ENCODE measurements at places on chromosomes 4 and X.

DNA sequence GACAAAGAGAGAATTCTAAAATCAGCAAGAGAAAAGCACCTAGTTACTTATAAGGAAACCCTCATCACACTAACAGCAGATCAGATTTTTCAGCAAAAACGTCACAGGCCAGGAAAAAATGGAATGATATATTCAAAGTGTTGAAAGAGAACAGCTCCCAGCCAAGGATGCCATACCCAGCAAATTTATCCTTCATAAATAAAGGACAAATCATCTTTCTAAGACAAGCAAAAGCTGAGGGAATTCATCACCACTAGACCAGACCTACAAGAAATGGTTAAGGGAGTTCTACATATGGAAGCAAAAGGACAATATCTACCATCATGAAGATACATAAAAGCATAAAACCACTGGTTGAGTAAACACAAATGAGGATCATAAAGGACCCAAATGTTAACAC lies 53.6 kb downstream of the MANBA start:
- DNase-seq = no peak

GRCh38 chr4:6277139-6277802 lies 7.6 kb downstream of the WFS1 start:
- no peak for DNase-seq

GRCh38 chr4:183154701-183155391 lies 55.8 kb downstream of the WWC2 start:
- DNase-seq = no peak

- no peak for DNase-seq
Observed at GRCh38 chrX:71420686-71421085, 54.5 kb downstream of the TAF1 start.

- DNase-seq = no peak
Observed at GRCh38 chr4:75011131-75011795, 78.3 kb downstream of the PARM1 start.

DNA sequence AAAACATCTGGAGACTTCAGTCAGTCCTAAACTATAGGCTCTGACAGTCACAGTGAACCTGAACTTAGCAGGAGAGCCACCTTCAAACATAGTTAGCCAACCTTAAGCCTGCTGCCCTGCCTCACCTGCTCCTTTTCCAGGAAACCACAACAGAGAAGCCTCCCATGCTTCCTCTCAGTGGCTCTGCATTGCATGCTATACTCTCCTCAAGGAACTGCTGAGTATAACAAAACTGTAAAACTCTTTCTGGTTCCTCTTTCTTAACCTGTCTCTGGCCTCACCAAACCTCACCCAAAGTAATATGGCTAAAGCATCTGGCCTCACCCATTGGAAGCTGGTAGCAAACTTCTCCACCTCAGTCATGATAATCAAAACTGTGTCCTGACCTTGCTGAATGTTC lies 122.1 kb downstream of the ANKRD50 start:
- no peak for DNase-seq

DNA sequence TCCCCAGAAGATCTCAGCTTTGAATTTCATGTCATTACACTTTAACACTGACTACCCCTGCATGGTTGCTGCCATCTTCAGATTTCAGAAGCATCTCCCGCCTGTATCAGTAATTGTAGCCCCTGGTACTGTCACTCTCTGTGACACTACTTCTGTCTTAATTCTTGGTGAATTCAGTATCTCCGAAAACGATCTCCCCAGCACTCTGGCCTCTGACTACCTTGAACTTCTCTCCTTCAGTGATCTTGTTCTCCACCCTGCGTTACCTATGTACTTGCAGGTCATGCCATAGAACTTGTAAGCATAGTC lies 53.8 kb upstream of the ABCG2 start:
- DNase-seq = no peak

GRCh38 chr4:83284193-83285054 lies at the start of gene COQ2:
Gene COQ2, minus strand, starts transcription at chr4:83284798. Its CDS starts 34 bp downstream, at chr4:83284764.
- DNase-seq = peak; percentile 79

- no peak for DNase-seq
Observed at GRCh38 chr4:189050643-189051042, 890.0 kb upstream of the FRG1 start.

DNA sequence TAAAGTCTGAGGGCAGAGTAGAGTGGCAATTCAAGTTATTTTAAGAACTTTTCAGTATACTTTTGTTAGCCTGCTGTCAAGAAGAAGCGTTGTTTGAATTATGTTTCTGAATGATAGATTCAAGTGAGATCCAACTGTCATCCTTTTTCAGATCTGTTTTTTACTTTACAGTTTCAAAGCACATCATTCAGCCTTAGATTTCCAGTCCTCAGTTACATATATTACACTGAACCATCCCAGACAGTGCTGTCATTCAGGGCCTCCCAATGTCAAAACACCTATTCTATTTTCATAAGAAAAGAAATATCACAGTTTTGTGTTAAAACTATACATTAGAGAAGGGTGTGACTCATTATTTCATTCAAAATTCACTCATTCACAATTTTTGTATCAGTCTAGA lies 856.9 kb downstream of the ADGRL3 start:
- no peak for DNase-seq

GRCh38 chr4:38125816-38126215 lies 165.6 kb downstream of the PTTG2 start:
- no peak for DNase-seq

DNA sequence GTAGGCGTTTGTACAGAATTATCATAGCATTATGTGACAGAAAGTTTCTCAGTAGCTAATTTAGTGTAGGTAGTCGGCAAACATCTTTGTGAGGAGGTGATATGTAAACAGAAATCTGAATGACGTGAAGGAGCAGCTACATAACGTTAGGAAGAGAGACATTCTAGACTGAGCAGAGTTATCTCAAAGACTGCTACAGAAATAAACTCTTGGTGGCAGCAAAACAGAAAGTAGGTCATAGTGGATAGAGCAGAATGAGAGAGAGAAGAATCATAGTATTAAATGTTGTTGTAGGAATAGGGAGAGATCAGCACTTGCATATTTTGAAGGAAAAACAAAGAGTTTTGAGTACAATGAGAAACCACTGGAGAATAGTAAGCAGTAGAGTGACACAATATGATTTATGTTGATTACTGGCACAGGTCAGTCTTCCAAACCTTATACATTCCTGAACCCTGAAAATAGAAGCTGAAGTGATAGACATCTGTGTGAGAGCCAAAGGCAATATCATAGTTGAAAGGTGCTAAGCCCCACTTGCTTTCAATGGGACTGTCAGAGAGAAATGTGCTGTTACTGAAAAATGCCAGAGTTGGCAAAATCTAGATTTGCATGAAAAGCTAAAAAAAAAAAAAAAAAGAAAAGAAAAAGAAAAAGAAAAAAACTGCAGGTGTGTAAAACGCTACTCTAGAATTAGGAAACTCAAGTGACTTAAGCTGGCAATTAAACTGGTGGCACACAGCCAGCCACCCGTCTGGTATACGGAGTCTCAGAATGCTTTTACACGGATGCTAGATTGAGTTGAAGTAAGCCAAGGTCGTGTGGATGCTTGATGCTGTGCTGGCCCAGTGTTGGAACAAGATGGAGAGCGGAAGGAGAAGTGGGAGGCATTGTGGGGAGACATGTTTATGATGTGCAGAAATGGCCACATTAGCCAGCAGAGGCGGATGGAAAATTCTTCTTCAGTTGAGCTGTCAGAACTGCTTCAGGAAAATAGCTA lies 750.2 kb upstream of the HS3ST1 start:
- no peak for DNase-seq

GRCh38 chr4:169207436-169208089 lies 63.2 kb downstream of the SH3RF1 start:
- DNase-seq = no peak

GRCh38 chr4:180960743-180961401 lies 1282.3 kb upstream of the TENM3 start:
- no peak for DNase-seq

- no peak for DNase-seq
Observed at GRCh38 chr4:165294907-165295306, 32.6 kb upstream of the MSMO1 start.

GRCh38 chrX:20461576-20461975 lies 194.9 kb upstream of the RPS6KA3 start:
- DNase-seq = no peak

DNA sequence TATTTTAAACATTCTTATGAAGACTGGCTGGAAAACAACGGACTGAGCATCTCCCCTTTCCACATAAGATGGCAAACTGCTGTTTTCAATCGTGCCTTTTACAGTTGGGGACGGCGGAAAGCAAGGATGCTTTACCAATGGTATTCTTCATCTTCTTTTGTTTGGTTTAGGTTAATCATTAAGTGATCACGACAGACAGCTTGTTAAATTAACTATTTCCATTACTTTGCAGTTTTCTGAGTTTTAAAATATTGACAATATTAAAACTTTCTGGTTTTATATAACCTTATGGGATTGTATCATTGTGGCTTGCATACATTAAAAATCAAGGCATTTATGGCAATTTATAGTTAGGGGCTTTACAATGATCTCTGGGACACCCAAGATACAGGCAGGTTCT lies 3.8 kb downstream of the MBTPS2 start:
- no peak for DNase-seq

- DNase-seq = no peak
Observed at GRCh38 chr4:147843162-147843561, 111.3 kb downstream of the ARHGAP10 start.

DNA sequence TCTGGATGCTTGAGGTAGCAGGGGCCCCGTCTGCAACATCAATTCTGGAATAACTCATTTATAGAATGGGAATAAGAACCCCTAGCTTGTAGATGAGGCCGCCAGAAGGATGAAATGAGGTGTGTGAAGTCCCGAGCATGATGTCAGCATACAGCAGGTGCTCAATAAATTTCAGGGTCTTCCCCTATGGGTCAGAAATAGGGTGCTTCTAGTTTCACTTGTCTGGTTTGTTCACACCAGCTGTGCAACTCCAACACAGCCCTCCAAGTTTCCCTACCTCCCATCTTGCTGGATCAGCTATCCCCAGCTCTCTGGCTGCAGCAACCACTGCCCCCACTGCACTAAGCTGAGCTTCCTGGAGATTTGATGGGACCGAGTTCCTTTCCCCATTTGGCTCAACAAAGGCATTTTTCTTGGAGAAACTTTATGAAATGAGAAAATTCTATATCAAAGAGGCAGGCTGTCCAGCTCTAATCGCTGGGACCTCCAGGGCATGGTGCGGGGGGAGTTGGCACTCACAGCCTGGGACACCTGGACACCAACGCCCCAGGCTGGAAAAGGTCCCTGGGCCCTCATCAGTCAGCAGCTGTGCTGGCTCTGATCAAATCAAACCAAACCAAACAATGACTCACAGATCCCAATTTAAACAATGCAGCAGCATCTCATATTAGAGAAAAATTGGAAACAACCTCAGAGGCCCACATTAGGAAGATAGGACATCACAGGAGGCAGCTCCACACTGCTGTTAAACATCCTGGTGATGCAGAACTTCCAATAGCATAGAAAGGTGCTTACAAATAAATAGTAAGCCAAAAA lies 13.3 kb downstream of the SLC2A9 start:
- DNase-seq = no peak

DNA sequence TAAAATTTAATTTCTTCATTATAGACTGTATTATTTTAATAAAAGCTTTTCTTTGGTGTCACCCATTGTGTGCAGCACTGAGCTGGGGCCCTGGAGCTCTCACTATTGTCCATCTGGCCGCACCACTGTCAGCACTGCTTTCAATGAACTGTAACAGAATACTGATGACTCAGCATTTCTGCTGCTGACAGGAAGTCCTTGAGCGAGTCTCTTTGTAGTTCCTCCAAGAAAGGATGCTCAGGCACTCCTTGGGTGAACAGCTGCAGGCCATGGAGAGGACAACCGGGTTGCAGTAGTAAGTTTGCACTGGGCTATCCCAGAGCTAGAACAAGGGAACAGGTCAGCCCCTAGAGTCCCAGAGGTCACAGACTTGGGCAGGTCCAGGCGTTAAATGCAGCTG lies 81.6 kb downstream of the SORBS2 start:
- no peak for DNase-seq

- no peak for DNase-seq
Observed at GRCh38 chr4:184503869-184504300, 29.5 kb upstream of the IRF2 start.

DNA sequence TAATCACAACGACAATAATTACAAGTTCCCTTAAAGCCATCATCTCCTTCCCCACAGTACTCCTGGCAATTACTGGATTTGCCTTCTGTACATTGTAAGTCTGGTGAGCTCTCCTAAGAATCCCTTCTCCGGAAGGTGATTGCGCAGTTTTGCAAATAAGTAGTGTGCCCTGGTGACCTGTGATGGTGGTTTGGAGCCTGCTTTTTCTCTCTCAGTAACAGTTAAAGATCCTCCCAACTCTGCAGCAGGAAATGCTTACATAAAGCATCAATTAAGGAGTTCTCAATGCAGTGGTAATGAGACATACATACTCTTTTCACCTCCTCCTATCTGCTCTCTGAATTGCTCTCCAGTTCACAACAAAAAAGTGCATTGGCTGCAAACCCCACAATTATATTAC lies 159.7 kb downstream of the SH2D1A start:
- DNase-seq = no peak

DNA sequence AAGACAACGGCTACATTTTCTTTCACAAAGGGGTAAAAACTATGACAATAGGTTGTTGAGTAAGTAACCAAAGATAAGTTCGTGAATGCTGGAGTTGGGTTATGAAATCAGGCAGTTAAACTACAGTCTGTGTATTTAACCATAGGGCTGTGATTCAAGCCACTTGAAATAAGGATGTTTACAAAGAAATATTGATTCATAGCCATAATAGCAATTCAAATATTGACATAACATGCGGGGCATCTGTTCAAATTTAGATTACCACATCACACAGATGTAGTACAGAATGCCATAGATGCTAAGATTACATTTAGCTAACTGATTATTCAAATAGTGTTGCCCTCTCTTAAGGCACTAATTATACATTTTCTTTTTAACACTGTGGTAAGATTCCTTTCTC lies 364.1 kb downstream of the FSTL5 start:
- no peak for DNase-seq

DNA sequence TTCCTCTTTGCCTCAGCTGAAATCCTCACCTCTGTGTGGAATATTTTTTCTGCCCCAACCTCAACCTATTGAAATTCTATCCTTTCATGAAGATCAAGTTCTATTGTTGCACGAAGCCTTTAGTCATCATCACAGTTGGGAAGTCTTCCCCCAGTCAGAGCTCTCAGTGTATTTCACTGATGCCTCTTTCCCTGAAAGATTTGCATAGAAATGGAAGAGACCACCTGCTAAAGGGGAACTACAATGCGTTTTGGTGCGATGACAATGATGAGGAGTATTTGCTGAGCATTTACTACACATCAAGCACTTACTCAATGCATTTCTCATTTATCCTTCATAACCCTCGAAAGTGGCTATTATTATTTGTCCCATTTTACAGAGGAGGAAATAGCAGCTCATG lies 151.2 kb upstream of the KLF3 start:
- no peak for DNase-seq

Measured in NCI-H1694 (cell line).